ENCODE measurements at places on chromosomes 12 and 14. TPM values are rescaled to one million over a fixed set of nuclear protein-coding genes. Genes with fewer than 3 reads are reported as not detected.

GRCh38 chr12:82434392-82434911 lies 76.1 kb downstream of the METTL25 start:
- DNase-seq, result no peak

DNA sequence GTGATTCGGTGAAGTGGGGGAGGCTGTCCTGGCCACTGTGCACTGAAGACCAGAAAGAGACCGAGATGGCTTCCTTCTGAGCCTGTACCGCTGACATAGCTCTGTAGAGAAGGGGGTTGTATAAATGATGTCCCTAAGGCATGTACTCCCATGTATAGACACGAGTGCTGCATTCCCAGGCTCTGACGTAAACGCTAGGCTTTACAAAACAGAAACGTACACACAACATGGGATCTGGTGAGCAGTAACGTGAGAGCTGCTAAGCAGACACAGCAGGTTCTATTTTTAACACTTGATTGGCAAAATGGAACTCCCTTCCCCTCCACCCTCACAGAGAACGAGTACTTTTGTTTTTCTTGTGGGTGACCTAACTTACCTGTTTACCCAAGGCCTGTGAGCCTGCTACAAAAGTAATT lies 35.9 kb downstream of the ACADS start:
- no peak for DNase-seq

The KDM5A gene
- 6.4 TPM for polyA plus RNA-seq

DNA sequence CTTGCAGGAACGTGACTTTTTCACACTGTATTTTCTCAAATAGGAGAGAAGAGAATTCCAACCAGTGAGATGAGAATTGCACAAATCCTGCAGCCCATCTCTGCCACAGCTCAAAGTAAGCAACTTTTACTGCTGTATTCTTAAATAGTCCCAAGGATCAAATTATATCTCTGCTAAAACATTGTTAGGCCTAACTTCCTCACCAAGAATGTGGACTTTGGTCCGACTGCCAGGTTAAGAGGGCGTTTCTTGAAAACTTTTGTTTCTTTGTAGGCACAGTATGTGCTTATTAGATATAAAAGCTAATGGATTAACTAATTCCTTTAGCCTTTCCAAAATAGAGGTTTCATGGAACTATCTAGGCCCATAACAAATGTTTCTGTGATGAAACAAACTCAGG lies 61.4 kb upstream of the IFNG-AS1 start:
- no peak for DNase-seq

- DNase-seq, result no peak
Measured at GRCh38 chr14:74267588-74267987, 28.3 kb downstream of the VSX2 start.

- peak; percentile 85 for DNase-seq
Measured at GRCh38 chr12:3034067-3034750, 43.0 kb upstream of the TSPAN9 start.

DNA sequence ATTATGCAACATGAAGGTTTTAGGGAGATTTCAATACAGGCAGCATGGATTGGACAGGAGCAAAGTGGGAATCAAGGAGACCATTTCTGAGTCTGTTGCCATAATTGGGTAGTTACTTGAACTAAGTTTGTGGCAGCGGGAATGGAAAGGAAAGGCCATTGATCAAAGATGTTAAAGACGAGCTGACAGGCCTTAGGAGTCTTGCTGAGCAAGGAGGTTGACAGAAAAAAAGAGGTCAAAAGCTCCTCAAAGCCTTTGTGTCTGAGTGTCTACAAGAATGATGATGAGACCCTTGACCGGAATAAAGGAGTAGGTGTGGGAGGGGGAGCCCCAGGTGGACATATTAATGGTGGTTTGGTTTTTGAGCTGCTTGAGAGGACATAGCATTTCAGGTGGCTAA lies 9.4 kb downstream of the PLEKHA5 start:
- DNase-seq, result no peak

DNA sequence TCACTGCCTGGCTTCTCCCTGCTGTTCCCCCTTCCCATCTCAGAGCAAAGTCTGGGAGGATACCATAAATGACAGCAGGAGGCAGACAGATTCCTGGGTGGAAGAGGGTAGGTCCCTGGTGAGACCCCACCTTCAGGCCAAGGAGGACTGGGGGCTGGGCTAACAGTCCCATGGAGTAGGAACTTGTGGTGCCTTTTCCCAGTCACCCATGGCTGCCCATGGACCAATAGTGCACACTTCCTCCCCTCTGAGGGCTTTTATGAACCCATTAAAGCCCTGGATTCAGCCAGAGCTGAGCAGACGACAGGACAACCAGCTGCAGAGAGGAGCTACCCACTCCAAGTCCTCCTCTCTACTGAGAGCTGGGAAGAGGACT lies 36.6 kb upstream of the OR5AU1 start:
- DNase-seq, result no peak

DNA sequence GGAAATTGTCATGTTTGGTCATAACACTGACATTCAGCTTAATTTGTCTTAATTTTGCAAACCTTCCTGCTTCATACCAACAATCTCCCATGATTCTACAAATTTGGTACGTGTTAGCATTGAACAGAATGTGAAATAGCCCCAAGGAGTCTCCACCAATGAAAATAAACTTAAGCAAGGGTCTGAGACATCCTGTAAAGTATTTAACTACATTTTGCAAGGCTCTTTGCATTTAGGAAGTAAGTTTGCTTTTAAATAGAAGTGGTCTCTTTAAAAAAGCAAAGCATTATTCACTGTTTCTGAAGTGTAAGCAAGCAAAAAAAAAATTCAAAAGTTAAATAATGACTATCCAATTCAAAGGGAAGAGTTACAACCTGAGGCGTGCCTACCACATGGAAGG lies 79.9 kb downstream of the WASHC3 start:
- no peak for DNase-seq

DNA sequence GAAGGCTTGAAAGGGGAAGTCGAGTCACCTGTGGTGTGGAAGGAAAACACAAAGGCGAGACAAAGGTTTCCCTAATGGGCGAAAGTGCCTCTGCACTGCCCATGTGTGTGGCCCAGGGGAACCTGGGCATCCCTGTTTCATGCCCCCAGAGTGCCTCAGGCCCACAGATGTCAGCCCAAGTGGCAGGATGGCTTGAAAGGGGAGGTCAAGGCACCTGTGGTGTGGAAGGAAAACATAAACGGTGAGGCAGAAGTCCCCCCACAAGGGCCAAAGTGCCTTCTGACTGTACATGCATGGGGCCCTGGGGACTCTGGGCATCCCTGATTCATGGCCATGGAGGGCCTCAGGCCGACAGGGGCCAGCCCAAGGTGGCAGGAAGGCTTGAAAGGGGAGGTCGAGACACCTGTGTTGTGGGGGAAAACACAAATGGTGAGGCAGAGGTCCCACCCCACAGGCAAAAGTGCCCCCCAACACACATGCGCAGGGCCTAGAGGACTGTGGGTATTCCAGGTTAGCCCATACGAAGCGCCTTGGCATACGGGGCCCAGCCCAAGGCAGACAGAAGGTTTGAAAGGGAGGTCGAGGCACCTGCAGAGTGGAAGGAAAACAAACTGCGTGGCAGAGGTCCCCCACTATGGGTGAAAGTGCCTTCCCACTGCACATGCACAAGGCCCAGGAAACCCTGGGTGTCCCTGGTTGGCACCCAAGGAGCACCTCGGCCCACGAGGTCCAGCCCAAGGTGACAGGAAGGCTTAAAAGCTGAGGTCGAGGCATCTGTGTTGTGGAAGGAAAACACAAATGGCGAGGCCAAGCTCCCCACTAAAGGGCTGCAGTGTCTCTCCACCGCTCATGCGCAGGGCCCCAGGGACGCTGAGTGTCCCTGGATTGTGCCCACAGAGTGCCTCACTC lies 382.3 kb downstream of the ALG10 start:
- peak; percentile 0 for DNase-seq

DNA sequence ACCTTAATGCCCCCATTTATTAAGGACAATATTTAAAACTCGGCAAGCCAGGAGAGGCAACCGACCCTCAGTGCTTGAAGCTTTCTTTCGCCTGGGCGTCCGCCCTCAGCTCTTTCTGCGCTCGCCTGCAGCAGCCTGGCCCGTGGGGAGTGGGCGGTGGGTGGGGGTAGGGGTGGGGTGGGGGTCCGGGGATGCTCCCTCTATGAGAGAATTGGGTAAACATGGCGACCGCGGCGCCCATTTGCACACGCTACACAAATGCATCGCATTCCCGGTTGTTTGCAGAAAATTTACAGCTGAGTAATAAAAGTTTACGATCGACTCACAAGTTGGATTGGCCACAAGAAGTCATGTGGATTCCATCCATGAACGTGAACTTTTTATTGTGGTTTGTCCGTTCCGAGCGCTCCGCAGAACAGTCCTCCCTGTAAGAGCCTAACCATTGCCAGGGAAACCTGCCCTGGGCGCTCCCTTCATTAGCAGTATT lies 7.7 kb downstream of the HOXC8 start:
- no peak for DNase-seq

GRCh38 chr12:77916276-77916675 lies 85.6 kb downstream of the NAV3 start:
- DNase-seq, result no peak

The RIMBP2 gene
- 0.05 TPM for polyA plus RNA-seq

The SLC2A14 gene
- polyA plus RNA-seq, result not detected

The FLVCR2 gene
- polyA plus RNA-seq, result 1.3 TPM

DNA sequence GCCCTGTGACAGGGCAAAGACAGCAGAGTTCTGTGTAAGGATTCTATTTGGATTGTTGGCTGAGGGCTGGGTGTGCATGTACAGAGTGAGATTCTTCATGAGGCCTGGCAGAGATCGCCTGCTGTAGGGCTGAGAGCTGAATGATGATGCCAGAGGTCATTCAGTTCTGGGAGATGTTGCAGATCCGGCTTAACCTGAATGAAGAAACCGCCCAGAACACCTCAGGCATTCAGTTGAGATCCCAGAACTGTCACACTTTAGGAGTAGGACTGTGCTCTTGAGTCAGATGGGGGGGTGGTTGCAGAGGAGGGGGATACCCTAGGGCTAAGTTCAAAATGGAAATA lies 5.8 kb upstream of the EVL start:
- DNase-seq, result no peak

DNA sequence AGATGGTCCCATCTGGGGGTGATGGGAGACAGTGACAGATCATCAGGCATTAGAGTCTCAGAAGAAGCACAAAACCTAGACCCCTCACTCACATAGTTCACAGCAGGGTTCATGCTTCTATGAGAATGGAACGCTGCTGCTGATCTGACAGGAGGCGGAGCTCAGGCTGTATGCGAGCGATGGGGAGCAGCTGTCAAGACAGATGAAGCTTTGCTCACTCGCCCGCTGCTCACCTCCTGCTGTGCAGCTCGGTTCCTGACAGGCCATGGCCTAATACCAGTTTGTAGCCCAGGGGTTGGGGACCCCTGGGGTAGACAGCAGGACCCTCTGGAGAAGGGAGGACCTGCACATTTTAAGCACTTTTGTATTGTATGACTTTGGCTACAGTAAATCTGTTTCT lies 111.2 kb downstream of the LGMN start:
- peak; percentile 31 for DNase-seq

- DNase-seq, result no peak
Measured at GRCh38 chr14:64324895-64325294, 30.7 kb upstream of the ESR2 start.

DNA sequence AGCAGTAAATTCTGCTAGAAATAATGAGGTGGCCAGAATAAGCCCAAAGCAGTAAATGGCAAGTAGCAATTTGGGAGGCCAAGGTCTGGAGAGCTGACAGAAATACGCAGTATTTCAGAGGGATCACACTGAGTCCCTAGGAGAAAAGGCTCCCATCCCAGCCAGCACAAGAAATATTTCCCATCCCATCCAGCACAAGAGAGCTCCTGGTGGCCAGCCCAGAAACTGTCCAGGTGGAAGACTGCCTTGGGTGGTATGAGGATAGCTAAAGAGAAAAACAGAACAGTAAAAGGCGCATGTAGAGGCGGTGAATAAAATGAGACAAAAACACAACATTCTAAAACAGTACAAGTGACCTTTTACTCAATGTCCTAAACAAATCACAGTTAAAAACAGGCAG lies 120.7 kb downstream of the HECTD4 start:
- DNase-seq, result no peak

The FOXN4 gene
- not detected for polyA plus RNA-seq

- no peak for DNase-seq
Measured at GRCh38 chr12:69540987-69541386, 44.3 kb upstream of the CCT2 start.

GRCh38 chr14:81436296-81437138 lies 36.4 kb upstream of the STON2 start:
- DNase-seq, result peak; percentile 92

GRCh38 chr14:68174446-68174845 lies 354.9 kb downstream of the RAD51B start:
- DNase-seq, result no peak

DNA sequence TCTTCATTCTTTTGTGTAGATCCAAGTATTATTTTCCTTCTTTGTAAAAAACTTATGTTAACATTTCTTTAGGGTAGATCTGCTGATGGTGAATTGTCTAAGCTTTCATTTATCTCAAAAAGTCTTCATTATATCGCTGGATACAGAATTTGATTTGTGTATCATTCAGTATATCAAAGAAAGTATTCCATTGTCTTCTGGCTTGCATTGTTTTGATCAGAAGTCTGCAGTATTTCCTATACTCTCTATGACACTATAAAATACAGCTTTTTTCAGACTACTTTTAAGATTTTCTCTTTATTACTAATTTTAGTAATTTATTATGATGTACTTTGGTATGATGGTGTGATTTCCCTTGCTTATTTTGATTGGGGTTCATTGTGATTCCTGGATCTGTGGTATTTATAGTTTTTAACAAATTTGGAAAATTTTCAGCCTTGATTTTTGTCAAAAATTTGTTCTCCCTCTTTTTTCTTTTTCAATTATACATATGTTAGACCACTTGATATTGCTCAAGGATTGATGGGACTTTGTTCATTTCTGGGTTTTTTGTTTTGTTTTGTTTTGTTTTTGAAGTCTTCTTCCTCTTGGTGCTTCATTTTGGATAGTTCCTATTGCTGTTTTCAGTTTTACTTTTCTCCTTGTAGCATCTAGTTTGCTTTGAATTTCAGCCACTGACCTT lies 176.5 kb downstream of the ZFP36L1 start:
- DNase-seq, result no peak

The TPPP2 gene
- 0.43 TPM for polyA plus RNA-seq

DNA sequence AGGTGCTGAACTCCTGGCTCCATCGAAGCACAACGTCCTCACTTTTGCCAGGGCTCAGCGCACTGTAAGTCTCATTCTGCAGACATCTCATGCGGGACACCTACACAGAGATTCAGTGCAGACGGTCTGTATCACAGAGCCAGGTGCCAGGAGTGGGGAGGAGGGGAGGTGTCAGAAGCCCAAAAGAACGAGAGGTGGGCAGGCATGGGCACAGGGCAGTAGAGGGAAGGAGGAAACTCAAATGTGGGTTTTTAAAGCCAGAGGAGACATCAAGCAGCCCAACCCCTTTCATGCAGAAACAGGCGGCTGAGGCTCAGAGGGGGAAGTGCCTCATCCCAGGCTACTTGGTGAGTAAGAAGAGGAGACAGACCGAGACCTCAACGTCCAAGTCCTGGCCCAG lies 2.5 kb upstream of the LPAR5 start:
- no peak for DNase-seq
